ENCODE measurements at places on chromosomes 4 and X.

DNA sequence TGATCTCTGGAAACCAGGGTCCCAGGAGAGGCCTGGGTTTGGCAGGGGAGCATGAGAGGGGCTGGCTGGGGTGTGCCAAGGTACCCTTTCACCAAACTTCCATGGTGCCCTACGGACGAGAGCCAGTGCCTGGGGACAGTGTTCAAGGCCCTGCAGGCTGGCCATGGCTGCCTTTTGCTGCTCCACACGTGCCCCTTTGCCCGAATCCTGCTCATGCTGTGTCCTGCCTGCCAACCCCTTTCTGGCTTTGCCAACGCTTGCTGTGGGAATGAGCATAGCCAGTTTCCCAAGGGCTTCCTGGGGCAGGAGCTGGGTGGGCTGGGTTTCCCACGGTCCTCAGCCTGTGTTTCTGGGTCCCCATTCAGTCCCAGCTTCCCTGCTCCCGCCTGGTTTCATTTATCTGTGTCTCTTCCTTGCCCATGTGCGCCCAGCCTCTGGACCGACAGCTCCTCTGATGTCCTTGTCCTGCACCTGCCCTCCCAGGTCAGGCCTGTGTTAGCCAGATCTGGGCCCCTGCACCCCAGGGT, 17.3 kb downstream of the CPZ start:
- DNase-seq = no peak

- no peak for DNase-seq
Measured at GRCh38 chr4:30716158-30716557, 4.0 kb upstream of the PCDH7 start.

GRCh38 chr4:72531322-72531721, 37.7 kb downstream of the ADAMTS3 start:
- no peak for DNase-seq

GRCh38 chr4:183447646-183448045, 3.2 kb downstream of the CDKN2AIP start:
- DNase-seq = no peak

DNA sequence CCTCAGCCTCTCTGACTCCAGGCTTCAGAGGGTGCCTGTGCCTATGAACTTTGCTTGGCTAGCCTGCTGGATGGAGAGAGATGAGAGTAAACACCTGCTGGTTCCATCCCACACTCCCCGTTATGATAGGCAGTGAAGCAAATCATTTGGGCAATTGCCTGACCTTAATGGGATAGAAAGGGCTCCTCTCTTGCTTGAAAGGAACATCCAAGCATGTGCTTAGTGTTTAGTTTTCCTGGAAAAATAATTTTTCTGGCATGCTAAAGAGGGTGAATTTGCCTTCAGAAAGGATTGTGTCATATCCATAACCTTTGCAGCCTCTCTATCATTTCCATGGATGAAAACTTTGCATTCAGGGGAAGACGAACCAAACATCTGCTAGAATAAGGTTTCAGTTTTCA, 10.8 kb downstream of the PLAC1 start:
- DNase-seq = no peak

DNA sequence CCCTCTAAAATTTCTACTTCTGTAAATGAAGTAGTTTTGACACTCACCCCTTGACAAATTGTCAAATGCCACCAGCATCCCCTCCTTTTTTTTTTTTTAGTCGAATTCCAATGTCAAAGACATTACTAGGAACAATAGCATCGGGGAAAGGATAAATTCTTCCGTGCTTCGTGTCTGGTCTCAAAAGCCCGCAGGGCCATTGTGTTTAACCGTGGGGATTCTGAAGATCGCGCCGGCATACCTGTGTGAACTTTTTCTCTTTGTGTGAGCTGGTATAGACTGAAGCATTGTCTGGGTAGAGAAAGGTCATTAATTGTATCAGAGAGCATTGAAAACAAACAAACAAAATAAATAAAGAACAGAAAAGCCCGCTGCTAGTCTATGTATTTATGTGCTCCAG, 313.9 kb downstream of the ASMT start:
- DNase-seq = no peak

- no peak for DNase-seq
Measured at GRCh38 chr4:93396272-93396671, 432.3 kb upstream of the ATOH1 start.

- no peak for DNase-seq
Measured at GRCh38 chr4:175806727-175807126, 5.3 kb downstream of the GPM6A start.

DNA sequence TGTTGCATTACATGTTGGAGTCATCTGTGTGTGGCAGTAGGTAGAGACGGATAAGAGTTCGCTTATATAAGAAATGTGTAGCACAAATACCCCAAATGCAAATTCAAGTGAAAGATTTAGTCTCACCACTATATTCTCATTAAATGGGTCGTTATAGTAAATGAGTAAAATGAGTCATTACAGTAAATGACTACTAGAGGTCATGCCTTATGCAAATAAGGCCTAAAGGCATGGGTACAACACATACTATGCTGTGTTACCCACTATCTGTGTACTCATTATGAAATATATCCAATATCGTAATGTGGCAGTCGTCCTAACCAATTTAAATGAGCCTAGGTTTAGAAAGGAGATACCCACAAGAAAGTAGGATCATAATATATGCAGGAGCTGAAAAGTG, 1603.1 kb downstream of the C4orf33 start:
- DNase-seq = no peak

DNA sequence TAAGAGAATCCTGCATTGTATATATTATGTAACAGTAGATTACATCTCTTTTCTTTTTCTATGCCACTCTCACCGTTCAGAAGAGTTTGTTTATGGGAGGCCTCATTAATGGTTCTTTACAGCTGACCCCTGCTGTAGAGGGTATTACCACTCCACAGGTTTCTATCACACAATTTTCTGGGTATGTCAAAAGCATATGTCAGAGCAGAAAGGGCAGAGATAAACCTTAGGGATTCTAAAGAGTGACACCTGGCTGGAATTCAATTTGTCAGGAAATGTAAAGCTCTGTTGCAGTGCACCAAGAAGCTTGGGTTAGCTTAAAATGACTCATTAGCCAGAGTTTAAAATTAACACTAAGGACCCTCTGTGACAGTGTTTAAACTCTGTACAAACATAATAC, 658.7 kb downstream of the PCDH18 start:
- no peak for DNase-seq

DNA sequence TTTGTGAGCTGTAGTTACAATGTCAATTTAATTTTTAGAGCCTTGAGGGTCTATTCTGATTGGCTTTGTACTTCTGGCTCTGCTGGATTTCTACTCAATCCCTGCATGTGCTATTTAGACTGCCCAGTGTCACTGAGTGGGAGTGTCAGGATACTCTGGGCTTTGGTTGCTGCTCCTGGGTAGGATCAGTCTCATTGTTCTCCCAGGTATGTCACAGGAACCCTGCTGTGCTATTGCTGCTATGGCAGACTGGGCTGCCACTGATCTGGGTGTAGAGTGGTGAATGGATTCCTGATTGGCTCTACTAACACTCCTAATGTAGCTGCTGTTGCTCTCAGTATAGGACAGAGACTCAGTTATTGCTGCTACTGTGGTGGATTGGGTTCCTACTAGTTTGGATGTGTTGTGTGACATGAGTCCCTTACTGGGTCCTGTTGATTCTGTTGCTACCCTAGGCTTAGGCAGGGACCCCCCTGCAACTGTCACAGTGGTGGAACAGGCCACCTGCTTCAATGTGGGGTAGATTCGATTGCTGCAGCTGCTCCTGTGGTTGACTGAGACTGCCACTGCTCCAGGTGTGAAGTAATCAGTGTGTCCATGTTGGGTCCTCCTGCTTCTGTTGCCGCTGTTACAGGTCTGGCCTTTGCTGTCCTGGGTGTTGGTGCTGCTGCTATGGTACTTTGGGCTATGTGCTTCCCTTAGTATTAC, 707.8 kb upstream of the AMOT start:
- DNase-seq = no peak

- no peak for DNase-seq
Measured at GRCh38 chr4:94500685-94501084, 48.9 kb downstream of the PDLIM5 start.

DNA sequence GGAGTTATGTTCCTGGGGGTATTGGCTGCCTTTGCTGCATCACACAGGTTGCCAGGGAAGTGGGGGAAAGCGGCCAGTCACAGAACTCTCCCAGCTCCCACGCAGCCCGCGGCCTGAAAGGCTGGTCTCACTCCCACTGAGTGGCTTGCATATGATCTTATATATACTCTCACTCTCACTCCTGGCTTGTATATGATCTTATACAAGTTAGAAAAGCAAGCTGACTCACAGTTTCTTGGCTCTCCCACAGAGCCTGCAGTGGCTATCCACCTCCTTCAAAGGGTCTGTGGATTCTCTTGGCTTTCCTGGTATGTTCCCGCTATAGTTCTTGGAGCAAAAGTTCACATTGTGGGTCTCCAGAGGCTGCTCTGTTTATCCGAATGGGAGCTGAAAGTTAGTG, 833.5 kb upstream of the GALNTL6 start:
- no peak for DNase-seq

GRCh38 chr4:128322986-128323385, 35.4 kb upstream of the PGRMC2 start:
- no peak for DNase-seq

DNA sequence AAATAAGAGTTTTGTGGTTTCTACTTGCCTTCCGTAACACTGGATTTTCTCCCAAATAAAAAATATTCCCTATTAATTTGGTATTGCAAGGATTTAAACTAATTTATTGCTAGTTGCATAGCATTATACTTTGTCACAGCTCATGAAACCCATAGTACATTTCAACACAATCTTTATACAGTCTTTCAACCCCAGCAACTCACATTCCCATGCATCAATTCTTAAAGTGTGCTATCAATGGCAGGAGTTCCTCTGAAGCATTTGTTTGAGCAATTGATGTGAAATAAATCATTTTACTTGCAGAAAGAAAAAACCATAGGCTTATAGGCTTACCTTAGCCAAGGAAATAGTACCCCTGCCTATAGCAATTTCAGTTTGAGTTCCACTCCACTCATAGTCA, 251.9 kb downstream of the PAPSS1 start:
- DNase-seq = no peak

DNA sequence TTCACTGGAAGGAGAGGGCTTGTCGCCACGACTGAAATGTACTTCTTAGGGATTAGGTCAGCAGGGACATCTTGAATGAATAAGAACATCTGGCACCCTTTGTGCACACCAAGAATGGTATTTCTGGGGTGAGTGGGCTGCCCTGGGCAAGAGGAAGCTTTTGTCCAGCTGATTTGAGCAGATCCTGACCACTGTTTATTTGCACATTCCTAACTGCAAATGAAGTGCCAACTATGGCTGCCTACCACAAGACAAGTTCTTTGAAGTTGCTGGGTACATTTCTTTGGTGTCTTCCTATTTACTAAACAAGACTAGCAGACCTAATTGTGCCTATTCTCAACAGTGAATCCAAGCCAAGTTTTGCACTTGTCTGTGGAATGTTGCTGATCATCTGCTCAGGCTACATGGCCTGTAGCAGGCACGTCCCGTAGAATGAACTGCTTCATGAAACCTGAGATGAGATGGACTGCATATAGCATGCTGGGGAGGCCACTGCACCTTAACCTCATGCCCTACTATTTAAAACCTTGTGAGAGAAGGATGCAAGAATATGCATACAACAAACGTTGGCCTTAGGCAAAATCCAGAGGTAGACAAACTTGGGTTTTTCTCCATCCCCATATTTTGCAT, 45.0 kb downstream of the PIR start:
- DNase-seq = no peak

DNA sequence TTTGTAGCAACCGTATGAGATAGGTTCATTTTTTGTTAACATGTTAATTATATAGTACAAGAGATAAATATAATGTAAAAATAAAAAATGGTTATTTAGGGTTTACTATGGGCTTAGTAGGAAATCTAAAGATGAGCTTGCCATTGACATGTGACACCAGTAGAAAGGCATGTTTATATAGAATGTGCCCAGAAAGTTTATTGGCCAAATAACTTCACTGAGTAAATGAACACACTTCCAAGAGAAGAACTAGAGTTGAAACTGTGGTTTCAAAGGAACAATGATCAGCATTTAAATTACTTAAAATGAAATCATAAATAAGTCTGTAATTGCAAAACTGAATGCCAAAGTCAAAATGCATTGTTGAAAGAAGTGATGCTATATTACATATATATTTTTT, 503.3 kb downstream of the STPG2 start:
- no peak for DNase-seq

DNA sequence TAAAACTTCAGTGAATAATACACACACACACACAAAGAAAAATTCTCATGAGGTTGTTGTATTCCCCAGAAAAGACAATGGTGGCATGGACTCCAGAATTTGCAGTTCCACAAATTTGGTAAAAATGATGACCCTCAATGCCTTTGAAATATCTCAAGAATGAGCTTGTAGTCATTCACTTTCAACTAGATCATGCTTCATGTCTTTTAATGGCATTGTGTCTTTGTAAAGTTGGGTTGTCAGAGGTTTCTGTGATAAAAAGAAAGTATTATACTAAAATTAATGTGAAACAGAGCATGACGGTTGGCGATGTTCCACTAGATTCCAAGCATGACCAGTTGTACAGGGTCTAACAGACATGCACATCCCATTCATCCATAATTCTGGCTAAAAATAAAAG, 685.0 kb upstream of the FRG1 start:
- no peak for DNase-seq

DNA sequence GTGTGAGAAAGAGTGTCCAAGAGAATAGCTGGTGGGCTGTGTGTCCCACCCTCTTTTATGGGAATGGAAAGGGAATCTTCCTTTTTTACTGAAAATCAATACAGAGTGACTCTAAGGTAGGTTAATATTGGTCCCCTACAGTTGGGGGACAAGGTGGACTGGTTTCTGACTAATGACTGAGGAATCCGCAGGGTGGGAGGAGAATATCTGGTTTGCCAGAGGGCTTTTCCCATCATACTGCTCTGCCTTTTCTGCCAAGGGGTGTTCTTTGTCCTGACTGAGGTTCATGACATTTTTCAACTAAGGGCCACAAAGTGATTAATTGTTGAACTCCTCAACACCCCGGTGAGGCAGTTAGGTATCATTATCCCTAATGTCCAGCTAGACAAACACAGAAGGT, 261.6 kb downstream of the SPATA18 start:
- DNase-seq = no peak

- DNase-seq = no peak
Measured at GRCh38 chr4:122960611-122961000, 38.2 kb upstream of the NUDT6 start.

- DNase-seq = no peak
Measured at GRCh38 chr4:94216394-94216793, 8.7 kb downstream of the SMARCAD1 start.

DNA sequence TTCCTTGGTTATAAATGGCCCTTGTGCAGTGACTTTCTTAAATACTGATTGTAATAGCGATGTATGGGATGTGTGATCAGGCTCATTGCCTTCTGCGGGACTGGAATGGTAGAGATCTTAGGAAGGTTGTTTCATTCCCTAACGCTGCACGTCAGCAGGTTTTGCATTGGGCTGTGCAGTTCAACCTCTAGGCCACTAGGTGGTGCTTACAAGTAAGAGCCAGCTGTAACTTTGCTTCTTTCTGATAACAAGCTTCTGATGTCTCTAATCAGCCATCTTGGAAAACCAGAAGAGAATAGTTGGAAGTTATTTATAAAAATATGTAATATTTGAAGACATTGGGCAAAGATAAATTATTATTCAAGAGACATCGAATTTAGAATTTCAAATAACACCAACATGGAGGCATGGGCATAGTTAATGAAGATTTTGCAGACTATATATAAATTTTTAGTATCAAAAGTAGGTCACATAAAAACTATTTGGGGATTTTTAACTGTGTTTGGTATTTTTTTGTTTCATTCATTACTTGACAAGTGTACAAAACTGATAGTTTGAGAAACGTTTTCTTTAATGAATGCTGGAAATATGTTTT, 339.7 kb upstream of the PCDH7 start:
- no peak for DNase-seq

- DNase-seq = no peak
Measured at GRCh38 chr4:24889991-24890390, 22.9 kb downstream of the CCDC149 start.
